Right renal cortex interstitium (tissue), 3 donors: ENCODE measurements at places on chromosomes 7 and 10. TPM values are rescaled to one million over a fixed set of nuclear protein-coding genes. Genes with fewer than 3 reads are reported as not detected.

- no peak for DNase-seq
These were observed 117.2 kb downstream of the RAB11FIP2 start for GRCh38 chr10:117929327-117930067.

DNA sequence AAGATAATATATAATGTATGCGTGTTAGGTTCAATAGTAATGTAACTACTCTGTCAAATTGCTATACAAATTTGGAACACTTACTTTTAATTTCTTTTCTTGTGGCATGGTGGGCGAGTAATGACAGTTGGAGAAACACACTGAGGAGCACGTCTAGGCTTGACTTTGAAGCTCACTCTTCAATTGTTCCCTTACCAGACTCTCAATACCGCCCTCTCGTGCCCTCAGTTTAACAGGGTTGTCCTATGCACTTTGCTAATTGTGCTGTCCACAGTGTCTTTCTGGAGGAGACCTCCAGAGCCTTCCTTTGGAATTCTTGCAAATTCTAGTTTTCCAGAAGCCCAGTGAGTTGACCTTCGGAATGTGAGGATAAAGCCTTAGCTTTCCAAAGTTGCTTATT lies 107.2 kb upstream of the RELN start:
- DNase-seq = no peak

GRCh38 chr10:29356931-29357330 lies 68.1 kb downstream of the LYZL1 start:
- DNase-seq = no peak

CLIP2 gene
- polyA plus RNA-seq = 23.0 TPM

DNA sequence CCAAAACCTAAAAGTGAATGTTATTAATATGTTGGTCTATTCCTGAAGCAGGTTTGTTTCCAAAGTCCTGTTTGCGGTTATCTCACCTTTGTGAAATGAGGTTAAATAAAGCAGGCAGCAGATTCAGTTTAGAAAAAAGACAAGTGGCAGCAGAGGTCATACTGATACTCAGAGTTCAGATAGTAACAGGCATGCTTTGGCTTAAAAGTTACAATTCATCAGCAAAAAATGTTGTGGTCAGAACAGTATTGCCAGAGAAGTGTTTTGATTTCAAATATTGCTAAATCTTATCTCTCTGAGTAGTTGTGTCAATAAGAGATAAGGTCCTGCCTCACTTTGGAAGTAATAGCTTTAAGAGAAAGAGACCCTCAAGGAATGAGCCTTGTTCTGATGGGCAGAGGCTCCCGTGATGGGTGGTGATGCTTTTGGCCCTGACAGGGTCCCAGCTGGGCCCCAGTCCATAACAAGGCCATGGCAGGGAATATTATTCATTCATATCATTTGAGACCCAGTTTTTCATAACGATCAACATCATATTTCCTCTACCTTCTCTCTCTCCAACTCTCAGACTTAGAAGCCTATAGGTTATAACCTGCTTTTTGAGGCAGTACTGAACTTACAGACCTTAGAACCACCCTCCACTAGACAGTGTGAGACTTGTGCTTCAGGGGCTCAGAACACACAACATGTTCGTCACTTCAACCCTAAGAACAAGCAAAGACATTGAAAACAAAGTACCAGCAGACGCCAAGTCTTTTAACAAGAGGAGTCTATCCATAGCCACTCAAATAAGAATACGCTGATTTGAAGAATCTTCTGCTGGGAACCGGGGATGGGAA lies 58.5 kb upstream of the AHR start:
- DNase-seq = no peak

DNA sequence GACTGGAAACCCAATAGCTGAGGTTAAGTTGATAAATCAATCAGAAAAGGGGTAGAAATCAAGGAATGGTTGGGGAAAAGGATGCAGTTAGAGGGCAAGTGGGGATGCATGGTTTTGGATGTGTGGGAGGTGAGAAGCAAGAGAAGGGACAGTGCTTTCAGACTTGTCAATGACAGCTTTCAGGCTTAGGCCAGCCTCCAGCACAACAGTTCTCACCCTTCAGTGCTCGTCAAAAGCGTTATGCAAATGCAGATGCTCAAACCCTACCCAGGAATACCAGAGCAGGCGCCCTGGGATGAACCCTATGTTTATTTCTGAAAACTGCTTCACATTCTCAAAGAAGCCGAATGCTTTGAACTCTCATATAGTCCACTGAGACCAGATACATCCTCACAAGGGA lies 74.0 kb downstream of the AOAH start:
- no peak for DNase-seq

DNA sequence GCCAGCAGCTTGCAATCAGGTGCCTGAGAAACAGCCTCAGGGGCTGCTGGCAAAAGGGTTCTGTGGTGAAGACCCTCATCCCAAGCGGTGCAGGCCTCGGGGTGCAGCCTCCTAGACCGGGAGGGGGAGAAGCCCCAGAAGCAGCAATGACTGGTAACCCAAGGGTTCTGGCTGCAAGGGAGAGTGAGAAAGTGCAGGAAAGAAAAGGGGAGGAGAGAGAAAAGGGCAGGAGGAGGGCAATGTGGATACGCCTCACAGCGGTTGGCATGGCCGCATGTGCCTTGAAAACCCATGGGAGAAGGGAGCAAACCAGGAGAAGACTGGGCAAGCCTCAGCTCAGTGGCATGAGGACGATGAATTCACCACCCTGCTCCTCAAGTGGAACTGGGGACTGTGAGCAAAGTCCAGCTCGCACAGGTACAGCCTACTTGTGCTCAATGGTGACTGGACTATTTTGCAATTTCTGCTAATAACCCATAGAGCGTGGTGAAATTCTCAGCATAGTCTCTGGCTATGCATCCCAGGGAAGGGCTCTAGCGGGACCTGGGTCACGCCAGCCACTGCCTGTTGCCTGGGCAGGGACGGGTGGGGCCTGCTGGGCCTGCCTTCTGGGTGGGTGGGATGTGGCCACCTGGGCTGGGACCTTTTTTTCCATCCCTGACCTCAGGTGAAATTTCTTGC lies 6.2 kb downstream of the CLRN3 start:
- no peak for DNase-seq
